ENCODE measurements at places on chromosomes 3 and 15. TPM values are rescaled to one million over a fixed set of nuclear protein-coding genes. Genes with fewer than 3 reads are reported as not detected.

DNA sequence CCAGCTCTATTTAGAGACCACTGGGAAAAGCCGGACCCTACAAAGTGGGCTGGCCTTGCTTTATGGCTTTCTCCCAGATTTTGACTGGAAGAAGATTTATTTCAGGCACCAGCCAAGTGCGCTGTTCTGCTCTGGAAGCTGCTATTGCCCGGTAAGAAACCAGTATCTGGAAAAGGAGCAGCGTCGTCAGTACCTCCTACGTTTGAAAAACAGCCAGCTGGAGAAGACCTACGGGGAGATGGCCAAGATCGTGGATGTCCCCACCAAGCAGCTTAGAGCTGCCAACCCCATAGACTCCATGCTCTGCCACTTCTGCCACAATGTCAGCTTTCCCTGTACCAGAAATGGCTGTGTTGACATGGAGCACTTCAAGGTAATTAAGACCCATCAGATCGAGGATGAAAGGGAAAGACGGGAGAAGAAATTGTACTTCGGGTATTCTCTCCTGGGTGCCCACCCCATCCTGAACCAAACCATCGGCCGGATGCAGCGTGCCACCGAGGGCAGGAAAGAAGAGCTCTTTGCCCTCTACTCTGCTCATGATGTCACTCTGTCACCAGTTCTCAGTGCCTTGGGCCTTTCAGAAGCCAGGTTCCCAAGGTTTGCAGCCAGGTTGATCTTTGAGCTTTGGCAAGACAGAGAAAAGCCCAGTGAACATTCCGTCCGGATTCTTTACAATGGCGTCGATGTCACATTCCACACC lies 60.9 kb downstream of the PXYLP1 start:
- DNase-seq: no peak

DNA sequence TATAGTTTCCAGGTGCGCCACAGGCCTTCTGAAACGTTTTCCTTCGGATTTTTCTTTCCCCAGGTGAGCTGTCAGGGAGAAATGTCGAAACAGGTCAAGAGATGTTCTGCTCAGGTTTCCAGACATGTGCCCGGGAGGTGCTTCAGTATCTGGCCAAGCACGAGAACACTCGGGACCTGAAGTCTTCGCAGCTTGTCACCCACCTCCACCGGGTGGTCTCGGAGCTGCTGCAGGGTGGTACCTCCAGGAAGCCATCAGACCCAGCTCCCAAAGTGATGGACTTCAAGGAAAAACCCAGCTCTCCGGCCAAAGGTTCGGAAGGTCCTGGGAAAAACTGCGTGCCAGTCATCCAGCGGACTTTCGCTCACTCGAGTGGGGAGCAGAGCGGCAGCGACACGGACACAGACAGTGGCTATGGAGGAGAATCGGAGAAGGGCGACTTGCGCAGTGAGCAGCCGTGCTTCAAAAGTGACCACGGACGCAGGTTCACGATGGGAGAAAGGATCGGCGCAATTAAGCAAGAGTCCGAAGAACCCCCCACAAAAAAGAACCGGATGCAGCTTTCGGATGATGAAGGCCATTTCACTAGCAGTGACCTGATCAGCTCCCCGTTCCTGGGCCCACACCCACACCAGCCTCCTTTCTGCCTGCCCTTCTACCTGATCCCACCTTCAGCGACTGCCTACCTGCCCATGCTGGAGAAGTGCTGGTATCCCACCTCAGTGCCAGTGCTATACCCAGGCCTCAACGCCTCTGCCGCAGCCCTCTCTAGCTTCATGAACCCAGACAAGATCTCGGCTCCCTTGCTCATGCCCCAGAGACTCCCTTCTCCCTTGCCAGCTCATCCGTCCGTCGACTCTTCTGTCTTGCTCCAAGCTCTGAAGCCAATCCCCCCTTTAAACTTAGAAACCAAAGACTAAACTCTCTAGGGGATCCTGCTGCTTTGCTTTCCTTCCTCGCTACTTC lies 3.8 kb downstream of the BHLHE40 start:
- DNase-seq: no peak

DNA sequence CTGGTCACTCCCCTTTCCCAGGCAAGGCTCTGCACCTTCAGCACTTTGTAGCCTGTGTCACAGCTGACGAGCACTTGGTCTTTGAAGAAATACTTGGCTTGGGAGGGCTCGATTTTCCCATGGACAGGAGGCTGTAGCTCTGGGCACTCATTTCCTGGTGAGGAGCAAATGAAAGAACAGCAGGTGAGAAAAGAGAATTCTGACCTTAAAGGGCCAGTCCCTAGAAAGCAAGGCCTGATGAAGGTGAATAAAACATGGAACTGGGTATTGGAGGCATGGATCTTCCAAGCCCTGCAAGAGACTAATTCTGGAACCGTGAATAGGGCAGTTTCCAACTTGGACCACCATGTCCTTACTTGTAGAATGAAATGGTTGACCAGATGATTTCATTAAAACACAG lies 39.9 kb downstream of the MASP1 start:
- no peak for DNase-seq

GRCh38 chr3:52317208-52318000 lies 1.3 kb downstream of the DNAH1 start:
- no peak for DNase-seq

DNA sequence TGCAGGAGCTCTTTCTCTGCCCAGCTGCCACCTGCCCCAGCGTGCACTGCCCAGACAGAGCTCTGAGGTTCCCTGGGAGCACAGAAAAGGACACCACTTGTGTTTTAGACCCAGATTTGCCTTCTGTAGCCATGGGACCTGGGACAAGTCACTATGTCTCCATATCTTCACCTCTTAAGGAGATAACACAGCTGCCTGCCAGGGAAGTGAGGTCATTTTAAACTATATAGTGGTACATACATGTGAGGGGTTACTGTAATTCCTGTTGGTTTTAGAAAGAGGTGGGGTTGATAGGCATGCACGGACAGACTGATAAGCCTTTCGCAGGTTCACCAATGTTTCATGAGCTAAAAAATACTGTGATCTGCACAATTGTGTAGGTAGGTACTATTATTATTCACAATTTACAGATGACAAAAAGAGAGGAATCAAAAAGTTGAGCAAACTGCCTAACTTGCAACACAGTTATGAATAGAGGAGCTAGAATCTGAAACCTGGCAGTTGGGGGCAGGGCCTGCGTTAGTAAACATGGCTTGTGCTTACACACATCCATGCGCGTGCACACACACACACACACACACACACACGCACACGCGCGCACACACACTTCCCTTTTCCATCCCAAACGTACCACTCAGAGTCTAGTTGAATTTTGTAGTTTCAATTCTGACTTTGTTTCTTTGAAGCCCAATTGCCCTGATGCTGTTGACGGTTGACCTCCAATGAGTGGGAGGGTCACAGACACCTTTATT lies 193.6 kb downstream of the FAM43A start:
- DNase-seq: no peak

GRCh38 chr3:171470714-171471227 lies 10.6 kb upstream of the TNIK start:
- DNase-seq: no peak

DNA sequence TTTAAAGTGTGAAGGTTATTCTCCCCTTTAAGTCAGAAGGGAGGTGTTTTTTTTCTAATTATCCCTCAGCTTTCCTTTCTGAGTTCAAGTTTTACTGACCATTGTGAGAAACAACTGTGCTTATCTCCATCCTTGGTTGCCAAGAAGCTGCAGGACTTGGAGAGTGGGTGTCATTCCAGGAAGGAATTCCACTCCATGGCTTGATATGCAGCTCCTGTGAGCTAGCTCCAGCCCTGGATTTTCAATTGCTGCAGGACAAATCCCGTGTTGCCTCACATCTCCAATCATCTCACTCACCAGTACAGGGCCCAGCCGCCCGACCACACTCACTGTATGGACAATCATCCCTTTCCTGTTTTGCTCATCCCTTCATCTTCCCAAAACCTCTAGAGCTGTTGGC lies 122.5 kb downstream of the IGSF11 start:
- no peak for DNase-seq

DNA sequence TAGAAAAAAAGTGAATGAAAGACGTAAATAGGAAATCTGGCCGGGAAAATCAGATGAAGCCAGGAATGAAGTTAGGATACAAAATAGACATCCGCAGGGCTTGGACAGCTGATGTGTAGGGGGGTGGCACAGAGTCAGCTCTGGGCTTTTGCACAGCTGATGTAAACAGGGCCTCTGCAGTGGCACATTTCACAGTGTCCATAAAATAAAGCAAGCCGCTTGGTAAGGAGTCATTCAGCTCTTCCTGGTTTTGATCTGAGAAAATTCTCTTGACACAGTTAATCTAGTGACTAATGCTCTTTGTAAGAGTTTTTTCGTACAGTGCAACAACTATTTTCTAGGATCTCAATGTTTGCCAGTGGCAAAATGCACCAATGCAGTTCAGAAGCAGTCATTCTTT lies 153.3 kb downstream of the USP13 start:
- no peak for DNase-seq

DNA sequence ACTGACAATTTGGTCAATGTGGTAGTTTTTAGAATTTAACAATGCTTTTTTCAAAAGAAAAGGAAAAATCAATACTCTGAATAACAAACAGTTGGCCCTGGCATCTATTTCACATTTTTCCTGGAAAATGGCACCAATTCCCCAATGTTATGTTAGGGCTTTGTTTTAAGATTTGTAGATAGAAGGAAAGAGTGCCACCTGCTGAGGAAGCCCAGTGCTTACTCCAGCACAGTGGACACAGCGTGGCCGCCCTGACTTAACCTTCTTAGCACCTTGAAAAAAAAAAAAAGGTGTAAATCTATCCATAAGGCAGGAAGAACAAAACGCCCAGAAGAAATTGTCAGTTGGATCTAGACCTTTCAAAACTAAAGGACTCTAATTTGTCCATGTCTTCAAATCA lies 110.7 kb upstream of the CNTN4 start:
- DNase-seq: no peak

DNA sequence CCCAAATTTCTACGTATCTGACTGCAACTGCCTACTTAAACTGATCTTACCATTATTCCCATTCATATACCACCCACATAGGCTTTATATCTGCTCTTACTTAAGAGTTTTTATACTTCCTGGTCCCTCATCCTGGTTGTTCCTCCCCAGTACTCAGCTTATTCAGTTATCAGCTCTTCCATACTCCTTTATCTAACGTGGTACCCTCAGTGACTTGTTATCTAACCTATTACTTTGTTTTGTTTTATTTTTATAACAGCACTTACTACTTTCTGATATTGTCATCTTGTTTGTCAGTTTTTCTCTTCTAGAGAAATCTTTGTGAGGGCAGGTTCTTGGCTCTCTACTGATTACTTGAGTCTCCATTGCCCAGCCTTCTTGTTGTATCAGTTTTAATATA lies 100.6 kb downstream of the ZNF609 start:
- DNase-seq: no peak

GRCh38 chr3:44058868-44059203 lies 182.8 kb upstream of the TOPAZ1 start:
- DNase-seq: no peak

DNA sequence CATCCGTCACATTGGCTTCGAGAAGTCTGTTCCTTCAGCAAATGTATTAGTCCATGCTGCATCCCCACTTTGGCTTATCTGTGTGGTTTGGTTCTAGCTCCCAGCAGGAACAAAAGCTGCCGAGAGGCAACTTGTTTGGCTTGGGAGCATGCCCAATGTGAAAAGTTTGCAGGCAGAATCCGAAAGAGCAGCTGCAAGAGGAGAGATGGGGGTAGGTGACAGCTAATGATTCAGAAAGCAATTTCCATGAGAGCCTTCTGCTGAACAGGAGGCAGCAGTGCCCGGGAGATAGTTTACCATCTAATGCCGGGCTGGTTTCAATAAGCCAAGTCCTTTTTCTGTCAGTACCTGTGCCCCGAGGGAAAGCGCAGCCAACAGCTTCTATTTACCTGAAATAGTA lies 60.2 kb downstream of the GRM7 start:
- no peak for DNase-seq

DNA sequence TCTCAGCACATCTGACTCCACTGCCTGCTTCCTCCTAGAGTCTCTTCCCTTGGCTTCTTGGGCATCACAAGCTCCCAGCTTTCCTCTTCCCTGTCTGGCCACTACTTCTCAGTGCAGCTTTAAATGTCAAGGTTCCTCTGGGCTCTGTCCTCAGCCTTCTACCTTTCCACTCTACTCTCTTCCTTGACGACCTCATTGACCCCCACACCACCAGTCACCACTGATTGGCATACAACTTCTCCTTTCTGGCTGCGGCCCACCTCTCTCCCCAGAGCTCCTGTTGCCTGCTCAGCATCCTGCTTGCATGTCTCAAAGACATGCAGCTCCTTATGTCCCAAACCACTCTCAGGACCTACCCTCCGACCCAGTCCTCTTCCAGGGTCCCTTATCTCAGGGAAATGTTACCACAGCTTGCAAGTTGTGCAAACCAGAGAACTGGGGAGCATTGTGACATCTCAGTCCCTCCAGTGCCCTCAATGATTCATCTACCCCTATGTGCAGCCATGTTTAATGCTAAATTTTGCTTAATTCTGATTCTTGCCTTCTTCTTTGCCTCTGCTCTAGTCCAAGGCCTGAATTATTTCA lies 49.9 kb downstream of the TRPM1 start:
- no peak for DNase-seq

GRCh38 chr15:41465822-41466421 lies 27.8 kb upstream of the ITPKA start:
- DNase-seq: no peak

The CAND2 gene
- total RNA-seq: 5.9 TPM

The ABHD17C gene
- 5.7 TPM for total RNA-seq

The GREM1 gene
- total RNA-seq: 4.0 TPM

The LSMEM2 gene
- not detected for total RNA-seq

The MME gene
- 61.6 TPM for total RNA-seq
